ENCODE measurements at places on chromosomes 11 and 22.

DNA sequence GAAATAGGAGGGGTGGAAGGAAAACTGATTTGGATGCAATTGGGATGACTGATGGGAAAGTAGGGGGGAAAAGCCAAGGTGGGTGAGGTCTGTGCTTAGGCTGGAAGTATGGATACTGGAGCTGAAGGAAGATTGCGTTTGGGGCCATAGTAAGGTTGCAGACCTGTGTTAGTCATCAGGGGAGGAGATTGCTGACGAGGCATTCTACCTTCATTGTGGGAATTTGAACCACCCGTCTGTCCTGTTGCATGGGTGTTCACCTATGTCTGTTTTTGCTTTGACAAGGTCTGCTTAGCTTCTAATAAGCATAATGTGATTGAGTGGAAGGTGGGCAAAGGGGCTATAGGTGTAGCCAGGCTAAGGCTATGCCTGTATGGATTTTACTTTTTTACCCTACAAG lies 323.8 kb downstream of the BLID start:
- DNase-seq, result no peak

GRCh38 chr11:65087216-65087615 lies 3.2 kb downstream of the ZFPL1 start:
- no peak for DNase-seq

DNA sequence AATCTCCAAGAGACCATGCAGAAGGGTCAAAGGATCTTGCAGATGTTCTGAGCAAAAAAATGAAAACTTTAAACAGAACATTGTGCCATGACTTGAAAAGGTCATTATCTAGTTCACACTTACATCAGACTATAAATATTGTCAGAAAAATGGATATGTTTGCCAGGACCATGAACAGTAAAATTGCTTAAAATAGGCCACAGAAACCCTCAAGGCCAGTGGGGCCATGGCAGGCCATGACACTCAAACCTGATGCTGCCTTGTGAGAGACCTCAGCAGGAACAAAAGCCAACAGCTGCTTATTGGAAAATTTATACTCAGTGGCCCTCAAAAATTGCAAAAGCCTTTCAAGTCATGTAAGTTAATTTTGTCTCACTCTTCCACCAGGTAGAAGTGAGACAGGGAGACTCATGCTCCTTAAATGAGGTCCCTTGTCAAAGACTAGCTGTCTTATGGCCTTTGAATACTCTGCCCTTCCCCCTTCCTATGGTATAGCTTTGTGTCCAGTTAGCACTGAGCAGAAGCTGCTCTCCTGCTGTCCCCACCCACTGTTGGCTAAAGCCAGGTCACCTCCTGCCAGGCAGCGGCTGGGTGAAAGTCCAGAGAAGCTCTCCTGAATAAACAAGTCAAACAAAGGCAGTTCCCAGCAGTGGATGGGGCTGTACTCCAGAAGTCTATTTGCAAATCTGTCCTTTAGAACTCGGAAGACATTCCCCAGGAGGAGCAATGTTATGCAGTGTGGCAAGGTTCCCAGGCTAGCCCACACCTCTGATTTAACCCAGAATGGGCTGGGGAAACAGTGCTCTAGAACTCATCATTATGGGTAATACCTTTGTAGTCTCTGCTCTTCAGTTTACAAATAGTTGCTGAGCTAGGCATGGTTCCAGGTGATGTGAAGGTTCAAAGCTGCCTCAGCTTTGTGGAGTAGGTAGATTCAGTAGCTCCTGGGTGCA lies 21.4 kb downstream of the ADM start:
- no peak for DNase-seq

DNA sequence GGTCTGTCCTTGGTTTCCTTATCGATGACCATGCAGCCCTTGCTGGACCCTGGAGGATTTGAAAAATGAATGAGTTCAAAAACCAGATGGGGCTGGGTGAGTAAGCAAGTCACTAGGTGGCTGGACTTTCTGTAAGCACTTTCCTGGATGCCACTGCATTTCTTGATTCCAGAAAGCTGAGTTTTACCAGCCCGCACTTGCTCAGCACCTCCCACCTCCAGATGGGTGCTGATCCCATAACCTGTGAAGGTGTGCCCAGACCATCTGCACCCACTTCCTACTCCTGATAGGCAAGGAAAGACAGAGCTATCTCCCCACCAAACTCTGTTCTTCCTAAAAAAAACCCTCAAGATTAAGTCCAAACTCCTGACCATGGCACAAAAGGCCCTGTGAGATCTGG lies 21.1 kb downstream of the ASCC2 start:
- DNase-seq, result no peak

GRCh38 chr11:111698852-111699559 lies 67.2 kb downstream of the PPP2R1B start:
- no peak for DNase-seq
